ENCODE measurements at places on chromosomes 11 and 22.

DNA sequence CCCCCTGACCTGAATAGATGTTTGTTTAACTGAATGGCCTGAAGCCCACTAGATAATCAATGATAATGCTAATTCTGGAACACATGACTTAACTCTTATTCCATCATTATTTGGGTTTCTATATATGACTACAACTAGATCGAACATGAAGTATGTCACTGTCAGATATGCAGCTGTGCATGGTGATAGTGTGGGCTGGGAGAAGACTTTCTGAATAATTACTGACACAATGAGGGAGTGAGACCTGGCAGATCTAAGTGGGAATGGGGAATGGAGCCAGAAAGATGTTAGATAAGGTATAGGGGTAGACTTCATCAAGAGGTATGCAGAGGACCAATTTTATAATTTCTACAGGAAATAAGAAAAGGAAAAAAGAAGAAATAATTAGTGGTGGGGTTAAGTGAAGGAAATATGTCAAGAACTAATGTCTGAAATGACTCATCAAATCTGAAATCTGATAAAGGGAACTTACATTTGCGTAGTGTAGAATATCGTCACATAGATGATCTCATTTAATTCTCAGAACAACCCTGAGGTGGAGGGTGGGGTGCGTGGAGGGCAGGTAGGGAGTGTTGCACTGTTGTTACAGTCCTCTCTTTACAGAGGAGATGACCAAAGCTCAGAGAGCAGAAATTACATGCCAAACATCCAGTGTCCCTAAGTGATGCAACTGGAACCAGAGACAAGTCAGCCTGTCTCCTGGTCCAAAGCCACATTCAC is 68.2 kb upstream of the EED start:
- DNase-seq: no peak

DNA sequence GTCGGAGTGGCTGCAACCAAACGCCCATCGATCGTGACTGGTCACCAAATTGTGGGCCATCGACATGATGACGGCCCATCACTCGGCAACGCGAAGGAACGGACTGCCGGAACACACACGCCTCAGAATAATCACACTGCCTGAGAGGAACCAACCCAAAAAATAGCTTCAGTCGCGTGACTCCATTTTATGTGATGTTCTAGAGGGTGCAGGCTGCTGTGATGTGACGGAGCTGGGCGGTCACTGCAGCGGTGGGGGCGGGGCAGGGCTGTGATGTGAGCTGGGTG is 174.6 kb downstream of the CTTN start:
- no peak for DNase-seq

GRCh38 chr11:8231979-8232378 is 31.7 kb downstream of the LMO1 start:
- no peak for DNase-seq

DNA sequence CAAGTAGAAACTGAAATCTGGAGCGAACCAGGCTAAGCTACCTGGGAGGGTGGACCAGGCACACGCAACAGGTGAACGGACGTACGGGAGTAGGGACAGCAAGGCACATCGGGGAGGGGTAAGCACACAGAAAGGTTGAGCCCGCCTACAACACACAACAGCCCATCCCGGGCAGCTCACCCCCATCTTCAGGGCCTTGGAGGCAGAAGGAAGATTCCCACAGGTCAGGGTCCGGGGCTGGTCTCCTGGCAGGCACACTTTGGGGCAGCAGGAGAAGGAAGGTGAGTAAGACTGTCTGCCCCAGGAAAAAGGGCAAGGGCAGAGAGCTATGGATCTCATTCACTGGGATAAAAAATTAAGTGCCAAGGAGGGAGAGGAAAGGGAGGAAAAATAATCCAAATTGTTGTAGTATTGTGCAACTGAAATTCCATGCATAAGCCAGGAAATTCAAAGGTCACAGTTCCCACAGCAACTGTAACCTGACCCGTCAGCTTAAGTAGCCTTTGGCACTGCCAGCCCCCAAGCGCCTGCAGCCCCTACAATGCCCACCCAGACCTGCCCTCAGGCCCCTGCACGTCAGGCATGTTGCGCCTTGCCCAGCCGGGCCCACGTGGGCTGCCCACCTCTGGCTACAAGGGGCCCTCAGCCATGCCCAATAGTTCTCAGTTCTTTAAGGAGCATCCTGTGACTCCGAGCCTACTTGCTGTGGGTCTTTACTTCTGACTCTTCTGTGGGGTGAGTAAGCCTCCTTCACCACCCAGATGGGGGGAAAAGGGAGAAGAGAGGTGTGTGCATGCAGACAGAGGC is 51.8 kb downstream of the MICAL3 start:
- DNase-seq: no peak

DNA sequence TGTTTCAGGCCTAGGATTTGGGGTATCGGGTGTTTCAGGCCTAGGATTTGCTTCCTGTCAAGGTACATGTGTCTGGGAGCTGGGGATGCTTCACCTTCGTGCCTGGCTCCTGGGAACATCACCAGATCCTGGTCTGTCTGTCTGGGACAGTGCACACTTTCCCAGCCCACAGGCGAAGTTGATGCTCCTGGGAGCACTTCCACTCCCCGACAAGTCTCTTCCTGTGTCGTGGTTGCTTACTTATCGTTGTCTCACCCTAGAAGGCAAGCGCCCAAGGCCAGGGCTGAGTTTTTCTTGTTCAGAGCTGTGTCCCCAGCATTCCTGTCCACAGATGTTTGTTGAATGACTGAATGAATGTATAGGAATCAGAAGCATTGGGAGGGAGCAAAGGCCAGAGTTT is 71.5 kb downstream of the LINC01488 start:
- no peak for DNase-seq

Data from CMK (cell line).